Left forelimb (tissue), 1 donor: ENCODE measurements at places on chromosomes 12 and 14.
A peak's percentile ranks its signal among the peaks of the same experiment; 100 is the strongest.

DNA sequence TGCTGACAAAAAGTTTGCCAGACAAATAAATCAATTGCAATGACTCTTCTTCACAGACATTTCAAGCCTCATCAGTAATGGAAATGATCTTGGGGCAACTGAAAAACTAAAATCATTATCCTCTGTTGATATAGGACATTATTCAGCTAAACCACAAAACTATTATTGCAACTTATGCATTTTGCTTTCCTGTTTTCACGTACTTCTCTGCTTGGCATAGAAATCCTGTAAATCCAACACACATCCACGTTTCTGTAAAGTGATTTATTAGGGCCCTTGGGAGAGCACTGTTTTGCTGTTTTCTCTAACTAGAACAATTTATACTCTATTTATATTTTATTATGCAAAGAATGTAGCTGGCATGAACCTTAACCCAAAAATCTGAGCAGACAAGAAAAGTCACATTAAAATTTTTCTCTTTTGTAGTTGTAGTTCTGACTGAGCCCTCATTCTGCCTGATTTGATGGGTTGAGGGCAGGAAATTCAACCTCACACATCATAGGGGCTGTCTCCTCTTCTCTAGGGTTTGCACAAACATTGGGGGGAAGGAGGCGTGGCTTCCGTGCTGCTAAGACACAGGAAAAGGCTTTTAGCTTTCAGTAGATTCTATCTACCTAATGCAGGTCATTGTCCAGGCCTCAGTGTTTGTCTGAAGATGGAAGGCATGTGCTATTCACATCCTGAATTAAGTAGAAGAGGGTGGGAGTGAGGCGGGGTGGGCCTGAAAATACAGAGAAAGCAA, 11.5 kb upstream of the NUP107 start:
- DNase-seq = no peak

DNA sequence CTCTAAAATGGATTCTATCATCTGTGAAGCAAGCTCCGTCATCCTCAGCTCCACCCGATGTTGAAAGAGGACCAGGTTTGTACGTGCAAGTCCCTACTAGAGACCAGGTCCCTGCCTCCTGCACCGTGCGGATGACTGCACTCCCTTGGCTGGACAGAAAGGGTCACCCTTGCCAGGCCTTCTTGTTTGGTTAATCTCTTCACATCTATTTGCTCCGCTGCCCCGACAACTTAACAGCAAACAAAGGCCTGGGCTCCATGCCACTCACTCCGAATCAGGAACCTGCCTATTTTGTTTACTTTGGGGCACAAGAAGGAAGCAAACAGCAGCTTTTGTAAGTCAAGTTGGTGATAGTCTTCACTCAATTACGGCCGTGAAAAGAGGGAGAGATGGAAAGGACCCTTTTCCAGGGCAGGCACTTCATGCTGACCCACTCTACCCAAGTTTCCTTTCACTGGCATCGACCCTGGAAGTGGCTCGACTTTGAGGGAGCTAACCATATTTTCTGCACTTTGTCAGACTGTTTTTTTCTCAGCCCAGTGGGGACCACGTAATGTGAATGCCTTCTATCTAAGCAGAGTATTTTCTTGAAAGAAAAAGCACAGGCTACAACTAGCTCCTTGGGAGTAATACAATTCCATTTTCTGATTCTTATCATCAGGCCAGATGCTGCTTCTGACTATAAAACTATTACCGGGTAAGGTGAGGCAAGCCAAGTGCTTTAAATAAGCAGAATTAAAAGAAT, 202.6 kb downstream of the FOXN3 start:
- peak; percentile 53 for DNase-seq

DNA sequence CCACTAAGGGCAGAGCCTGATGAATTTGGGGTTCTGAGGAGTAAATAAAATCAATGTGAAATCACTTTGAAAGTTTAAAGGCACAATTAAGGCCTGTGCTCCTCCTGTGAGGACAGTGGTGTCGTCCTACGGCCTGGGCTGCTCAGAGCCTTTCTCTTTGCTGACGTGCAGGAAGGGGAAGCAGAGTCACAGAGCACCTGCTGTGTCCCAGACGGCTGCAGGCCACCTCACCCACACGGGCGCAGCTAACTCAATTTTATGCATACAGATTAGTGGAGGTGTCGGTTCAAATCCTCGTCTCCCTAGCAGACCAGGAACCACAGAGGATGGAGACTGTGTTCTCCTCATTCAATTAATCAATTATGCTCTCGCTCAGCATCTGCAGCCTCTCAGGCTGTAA, 11.4 kb upstream of the DLK1 start:
- no peak for DNase-seq

DNA sequence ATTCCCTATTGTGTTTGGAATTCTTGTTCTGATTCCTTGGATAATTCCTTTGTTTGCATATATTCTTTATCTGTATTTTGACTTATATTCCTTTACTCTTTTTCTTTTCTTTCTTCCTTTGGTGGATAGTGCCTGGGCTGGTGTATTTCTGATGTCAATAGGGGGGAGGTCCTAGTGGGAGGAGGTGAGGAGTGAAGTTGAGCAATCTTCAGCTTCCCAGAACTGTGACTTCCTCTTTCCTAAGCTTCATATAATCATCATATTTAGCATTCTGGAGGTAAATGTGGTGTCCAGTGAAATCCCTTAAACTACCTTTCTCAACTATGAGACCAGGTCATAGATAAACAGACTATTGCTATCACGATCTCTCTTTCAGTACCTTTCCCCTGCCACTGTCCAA, 29.6 kb upstream of the TBPL2 start:
- DNase-seq = no peak

- DNase-seq = no peak
Observed at GRCh38 chr12:116642683-116643082, 83.5 kb downstream of the MAP1LC3B2 start.

DNA sequence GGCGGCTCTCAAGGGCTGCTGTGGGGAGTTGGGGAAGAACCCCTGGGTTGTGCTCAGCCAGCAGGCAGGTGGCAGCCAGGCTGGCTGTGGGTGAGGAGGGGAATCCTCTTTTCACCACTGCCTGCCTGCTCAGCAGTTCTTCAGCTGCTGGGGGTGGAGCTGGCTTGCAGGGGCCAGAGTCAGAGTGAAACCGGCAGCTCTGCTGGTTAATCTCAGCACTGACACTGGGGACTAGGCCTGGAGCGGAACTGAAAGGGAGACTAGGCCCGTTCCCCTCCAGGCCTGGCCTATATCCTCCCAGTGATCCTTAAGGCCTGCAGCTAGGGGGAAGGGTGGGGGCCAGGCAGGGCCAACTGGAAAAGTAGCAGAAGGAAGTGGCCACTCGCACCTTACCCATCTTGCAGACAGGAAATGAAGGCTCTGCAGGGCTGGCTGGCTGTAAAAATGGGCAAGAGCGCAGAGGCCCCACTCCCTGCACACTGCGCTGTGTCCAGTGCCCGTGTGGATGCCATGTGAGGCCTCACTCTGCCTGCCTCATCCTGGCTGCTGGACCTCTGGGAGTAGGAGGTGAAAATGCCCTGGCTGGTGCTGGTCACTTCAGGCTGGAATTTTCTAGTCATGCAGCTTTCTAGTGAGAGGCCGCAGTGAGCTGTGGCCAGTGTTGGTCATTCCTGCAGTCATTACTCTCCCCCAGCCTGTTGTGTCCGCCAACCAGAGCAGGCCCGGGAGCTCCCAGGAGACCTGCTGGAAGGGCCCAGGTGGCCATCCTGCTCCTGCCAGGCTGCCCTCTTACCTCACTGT, 39.4 kb downstream of the SH2B3 start:
- peak; percentile 67 for DNase-seq

DNA sequence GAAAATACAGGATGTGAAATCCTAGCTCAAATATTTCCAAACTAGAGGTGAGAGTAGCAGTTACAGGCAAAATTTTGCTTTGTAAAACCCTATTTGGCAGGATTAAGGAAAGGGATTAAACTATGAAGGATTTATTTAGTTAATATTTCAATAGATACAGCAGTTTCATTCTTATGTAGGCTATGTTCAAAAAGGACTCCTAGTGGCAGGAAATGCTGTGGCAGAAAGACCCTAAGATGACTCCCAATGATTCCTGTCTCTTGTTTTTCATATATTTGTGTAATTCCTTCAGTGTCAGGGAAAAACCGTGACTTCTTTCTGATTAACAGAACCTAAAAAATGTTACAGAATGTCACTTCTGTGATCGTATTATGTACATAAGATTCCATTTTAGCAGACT, 299.5 kb upstream of the RPL10L start:
- no peak for DNase-seq

- DNase-seq = no peak
Observed at GRCh38 chr14:56394826-56395530, 184.6 kb upstream of the TMEM260 start.

DNA sequence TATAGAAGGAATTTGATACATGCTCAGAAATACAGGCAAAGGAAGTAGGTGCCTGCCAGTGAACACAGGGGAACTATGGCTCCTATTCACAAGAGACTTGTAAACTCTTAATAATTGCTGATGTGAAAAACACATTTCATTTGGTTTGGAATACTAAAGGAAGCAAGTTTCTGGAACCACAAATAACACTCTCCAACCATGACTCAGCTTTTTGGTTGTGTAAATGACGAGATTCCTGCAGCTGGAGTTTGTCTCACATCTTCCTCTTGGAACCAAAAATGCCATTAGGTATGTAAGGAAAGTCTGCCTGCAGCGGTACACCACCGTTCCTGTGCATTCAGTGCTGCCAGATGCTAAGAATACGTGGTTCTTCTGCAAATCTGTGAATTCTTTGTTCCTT, 4.5 kb upstream of the OR11H6 start:
- DNase-seq = no peak

GRCh38 chr14:58752771-58753201, 115.0 kb downstream of the DACT1 start:
- DNase-seq = no peak

GRCh38 chr14:74915826-74916225, 7.2 kb downstream of the RPS6KL1 start:
- DNase-seq = no peak

DNA sequence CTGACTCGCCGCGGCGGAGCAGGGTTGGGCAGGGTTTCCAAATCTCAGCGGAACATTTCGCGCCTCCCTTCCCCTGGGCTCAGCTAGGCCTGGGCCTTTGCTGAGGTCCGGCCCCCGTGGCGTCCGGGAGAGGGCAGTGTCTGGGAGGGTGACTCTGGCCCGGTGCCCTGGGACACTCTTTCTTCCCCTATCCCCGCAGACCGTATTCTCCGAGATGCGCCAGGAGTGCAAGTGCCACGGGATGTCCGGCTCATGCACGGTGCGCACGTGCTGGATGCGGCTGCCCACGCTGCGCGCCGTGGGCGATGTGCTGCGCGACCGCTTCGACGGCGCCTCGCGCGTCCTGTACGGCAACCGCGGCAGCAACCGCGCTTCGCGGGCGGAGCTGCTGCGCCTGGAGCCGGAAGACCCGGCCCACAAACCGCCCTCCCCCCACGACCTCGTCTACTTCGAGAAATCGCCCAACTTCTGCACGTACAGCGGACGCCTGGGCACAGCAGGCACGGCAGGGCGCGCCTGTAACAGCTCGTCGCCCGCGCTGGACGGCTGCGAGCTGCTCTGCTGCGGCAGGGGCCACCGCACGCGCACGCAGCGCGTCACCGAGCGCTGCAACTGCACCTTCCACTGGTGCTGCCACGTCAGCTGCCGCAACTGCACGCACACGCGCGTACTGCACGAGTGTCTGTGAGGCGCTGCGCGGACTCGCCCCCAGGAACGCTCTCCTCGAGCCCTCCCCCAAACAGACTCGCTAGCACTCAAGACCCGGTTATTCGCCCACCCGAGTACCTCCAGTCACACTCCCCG, 3.0 kb downstream of the WNT1 start:
- DNase-seq = no peak

DNA sequence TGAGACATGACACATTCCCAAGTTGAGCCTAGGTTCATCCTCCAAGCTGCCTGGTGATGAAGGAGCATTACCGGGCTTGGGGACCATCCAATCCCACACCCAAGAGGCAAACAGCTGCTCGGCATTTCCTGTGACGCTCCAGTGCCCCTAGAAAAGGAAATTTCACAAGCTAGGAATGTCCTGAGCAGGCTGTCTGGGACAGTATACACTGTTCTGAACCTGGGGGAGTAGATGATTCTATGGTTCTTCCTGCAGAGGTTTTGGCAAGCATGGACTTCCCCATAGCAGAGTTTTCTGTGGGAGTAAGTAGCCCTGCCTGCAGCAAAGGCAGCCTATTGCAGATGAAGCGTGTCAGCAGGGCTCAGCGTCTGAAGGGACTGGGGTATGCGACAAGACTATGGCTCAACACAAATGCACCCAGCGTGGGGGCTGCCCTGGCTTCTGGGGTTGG, 47.4 kb upstream of the SRSF5 start:
- DNase-seq = no peak

DNA sequence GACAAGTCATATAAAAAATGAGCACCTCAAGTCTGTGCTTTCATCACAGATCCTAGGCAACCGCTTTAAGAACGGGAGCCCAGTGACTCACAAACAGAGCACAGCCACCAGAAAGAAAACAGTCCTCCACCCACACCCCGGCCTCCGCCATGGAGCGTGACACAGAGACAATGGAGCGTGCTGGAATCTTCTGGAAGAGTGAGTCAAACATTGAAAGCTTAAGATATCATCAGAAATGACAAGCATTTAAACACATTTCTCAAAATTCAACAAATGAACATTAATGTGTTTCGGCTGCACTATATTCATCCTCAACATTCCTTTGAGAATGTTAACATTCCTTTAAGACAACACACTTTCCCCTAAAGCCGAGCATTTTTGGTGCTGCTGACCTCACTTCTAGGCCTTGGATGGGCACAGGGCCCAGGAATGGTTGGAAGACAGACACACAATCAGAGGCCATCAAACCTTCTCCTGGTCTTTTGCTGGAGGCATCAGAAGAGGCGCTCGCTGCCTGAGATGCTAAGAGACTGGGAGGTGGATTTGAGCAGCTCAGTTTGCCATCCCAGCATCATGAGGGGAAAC, 23.6 kb upstream of the TMEM132D start:
- no peak for DNase-seq

DNA sequence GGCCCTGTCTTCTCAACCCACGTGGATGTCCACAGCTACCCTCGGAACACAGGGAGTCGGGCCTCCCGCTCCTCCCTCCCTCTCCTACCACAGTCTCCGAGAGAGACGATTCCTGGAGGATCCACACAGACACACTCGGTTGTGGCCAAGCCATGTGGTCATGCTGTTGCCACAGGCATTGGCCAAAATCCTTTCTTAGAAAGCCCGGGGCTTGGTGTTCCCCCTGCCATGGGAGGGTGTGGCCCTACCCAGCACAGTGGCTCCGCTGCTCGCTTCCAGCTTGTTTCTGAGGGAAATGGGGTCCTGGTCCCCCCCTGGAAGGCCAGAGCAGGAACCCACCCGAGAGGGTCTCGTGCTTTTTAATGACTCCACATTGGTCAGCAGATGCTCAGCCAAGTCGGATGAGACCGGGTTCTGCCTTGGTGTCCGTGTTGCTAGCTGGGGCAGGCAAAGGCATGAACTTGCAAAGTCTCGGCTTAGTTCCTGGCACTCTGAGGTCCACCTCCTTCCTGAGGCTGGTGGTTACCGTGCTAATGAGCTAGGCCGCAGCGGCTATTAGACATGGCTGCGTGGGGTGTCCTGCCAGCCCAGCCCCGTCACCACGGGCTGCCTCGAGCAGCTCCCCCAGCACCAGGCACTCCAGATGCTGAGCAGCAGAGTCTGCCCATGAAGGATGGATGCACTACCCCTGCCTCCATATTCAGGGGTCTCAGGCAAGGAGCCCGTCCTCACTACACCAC, 46.8 kb upstream of the MEG3 start:
- no peak for DNase-seq
